IMR-90 (cell line): ENCODE measurements at places on chromosomes 4 and X. TPM values are rescaled to one million over a fixed set of nuclear protein-coding genes. Genes with fewer than 3 reads are reported as not detected.

The GDPD2 gene
- total RNA-seq, result not detected in 2 replicates

The ARR3 gene
- total RNA-seq, result not detected in 2 replicates

The MRFAP1 gene
- 65.4 and 131 TPM in 2 replicates for total RNA-seq

The RXFP1 gene
- total RNA-seq, result not detected in 2 replicates

The PAGE1 gene
- not detected in 2 replicates for total RNA-seq

The PIR gene
- 5.7 and 5.8 TPM in 2 replicates for total RNA-seq

The MAGEC1 gene
- total RNA-seq, result not detected in 2 replicates

The TNMD gene
- not detected in 2 replicates for total RNA-seq

DNA sequence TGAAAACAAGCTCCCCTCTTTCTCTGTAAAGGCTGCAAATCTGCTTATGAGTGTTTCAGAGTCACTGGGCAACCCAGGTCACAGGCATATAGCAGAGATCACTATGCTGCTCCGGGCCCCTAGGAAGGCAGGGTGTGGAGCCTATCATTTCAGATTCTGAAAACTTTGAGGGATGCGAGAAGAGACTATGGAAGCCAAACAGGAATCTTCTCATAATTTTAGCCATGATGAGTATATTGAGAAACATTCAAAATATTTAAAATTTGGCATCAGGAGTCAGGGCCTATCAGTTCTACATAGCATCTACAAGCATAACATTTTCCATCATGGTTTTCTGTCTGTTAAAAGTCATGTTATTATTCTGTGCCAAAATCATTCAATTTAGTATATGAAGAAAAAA lies 61.7 kb upstream of the ATXN3L start:
- DNase-seq, result peak; percentile 47

GRCh38 chr4:183831026-183831446 lies 74.1 kb upstream of the STOX2 start:
- DNase-seq, result no peak

GRCh38 chr4:143668930-143669552 lies 31.4 kb downstream of the FREM3 start:
- DNase-seq, result no peak

GRCh38 chr4:48370260-48371134 lies 29.2 kb downstream of the SLAIN2 start:
- no peak for DNase-seq

- DNase-seq, result no peak
Observed at GRCh38 chrX:44945736-44946135, 72.7 kb downstream of the KDM6A start.

GRCh38 chr4:79958466-79959264 lies 114.4 kb downstream of the ANTXR2 start:
- no peak for DNase-seq

- peak; percentile 62 for DNase-seq
Observed at GRCh38 chrX:29241809-29242208, 654.6 kb downstream of the IL1RAPL1 start.

DNA sequence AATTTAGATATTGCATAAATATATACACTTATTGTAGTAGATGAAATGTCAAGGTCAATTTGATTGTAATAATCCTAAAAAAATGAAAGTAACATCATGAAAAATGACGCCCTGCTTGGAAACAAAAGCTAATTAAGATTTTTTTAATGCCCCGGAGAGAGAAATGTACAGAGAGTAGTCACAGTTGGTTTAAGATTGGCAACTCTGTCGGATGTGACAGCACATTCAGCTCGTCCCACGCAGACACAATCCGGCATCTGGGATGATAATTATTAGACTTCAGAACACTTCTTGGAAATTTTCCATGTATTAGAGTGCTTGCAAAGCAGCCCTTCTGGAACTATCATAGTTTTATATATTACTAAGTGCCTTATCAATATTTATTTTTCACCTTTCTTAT lies 478.0 kb downstream of the PDHA2 start:
- no peak for DNase-seq

DNA sequence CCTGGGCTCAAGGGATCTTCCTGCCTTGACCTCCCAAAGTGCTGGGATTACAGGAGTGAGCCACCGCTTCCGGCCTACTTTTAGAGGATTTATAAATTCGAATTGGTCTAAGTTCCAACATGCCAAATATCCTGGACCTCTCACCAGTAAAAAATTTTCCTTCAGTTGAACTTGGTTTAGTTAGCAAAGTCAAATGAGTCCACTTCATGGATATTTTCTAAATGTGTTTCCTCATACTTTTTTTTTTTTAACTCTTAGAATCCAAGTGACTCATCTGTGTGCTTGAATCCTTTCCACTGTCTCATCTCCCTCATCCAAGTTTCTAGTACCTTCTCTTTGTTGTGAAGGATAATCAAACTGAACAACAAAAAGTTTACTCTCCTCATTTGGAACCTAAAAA lies 49.7 kb downstream of the RBM47 start:
- peak; percentile 91 for DNase-seq

DNA sequence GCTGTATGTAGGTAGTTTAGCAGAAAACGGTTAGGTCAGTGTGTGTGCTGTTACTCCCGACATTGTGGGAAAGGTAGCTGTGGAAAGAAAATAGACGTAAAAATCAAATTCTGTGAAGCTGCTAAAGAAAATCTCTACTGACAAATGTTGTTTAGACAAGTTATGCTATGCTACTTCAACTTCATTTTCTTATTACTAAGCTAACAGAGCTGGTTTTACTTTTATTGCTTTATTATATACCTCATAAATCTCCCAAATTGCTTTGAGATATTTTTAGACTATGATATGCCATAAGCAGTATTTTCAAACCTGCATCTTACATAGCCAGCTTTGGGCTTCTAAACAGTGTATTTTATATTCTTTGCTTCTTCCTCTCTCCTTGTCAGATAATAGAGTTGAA lies 108.2 kb upstream of the PACRGL start:
- DNase-seq, result no peak

- no peak for DNase-seq
Observed at GRCh38 chr4:145346081-145346480, 135.6 kb upstream of the SMAD1 start.

- DNase-seq, result no peak
Observed at GRCh38 chr4:142838778-142839177, 7.3 kb downstream of the INPP4B start.

- DNase-seq, result no peak
Observed at GRCh38 chrX:108735091-108735678, 1.2 kb downstream of the IRS4 start.

DNA sequence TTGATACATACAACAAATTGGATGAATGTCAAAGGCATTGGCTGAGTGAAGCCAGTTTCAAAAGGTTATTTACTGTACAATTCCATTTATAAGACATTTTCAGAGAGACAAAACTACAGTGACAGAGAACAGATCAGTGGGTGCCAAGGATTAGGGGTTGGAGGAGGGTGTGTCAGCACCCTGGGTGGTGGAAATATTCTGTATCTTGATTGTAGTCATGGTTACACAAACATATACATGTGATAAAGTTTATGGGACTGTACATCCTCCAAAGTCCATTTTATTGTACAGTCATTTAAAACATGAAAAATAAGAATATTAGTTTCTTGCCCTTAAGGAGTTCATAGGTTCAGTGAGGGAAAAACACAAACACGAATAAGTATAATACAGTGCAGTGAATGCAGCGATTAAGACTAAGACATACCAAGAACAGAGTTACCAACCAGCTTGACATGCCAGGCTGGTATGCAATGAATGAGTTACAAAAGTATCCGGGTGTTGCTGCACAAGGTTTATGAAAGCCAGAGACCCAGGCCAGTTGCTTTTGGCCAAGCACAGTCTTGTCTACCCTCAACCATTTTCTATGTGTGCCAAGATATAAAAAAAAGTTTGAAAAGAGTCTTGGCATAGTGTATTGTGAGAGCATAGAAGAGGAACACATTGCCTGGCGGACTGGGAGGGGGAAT lies 123.6 kb downstream of the MSL3 start:
- no peak for DNase-seq

DNA sequence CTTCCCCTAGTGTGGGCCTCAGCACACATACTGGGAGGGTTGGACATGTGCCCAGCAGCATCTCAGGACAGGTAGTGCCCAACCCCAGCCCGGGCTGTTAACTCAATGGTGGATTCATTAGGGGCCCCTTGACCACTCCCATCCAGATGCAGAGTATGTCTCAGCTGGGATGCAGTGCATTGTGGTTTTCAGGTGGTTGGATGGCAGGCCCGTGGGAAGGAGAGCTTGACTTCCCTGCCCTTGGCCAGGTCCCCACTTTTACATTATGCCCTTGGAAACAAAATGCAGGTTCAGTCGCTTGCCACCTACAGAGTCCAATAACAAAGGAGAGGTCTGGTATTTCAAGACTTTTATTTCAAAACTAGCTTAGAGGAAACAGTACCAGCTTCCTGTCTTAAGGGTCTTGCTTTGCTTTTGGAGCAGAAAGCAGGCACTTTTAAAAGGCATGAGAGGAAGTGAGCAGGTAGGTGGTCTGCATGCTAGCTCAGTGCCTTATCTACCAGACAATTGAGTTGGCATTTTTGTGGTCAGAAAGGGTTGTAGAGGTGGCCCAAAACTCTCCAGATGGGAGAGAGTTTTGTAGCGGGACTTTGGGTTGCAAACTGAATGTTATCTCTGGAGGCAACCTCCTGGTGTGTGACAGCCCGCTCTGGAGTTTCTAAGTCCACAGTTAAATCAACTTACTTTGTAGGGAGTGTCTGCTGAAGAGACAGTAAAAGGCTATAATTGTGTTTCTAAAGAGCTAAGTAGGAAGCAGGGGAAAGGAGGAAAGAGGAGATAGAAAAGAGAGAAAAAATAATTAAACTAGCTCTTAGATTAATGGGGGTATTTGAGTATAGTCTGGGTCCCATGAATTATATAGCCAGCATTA lies 171.0 kb downstream of the GALNTL6 start:
- no peak for DNase-seq

DNA sequence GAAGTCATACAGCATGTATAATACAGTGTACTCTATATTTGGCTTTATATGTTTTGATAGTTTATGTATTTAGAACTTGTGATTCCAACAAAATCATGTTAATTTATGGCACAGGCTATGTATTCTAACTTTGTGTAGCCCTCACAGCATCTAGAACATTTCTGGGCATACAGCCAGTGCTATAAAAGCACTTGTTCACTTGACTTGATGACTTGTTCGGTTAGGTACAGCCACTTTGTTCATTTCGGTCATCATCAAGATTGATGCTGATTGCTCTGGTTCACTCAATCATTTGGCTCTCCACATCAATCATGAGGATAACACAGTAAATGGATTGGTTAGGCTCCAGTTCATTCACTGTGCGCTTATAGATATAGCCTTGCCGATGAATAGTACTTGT lies 97.6 kb upstream of the IRS4 start:
- no peak for DNase-seq

GRCh38 chr4:123706973-123707372 lies 310.4 kb downstream of the SPRY1 start:
- DNase-seq, result no peak

DNA sequence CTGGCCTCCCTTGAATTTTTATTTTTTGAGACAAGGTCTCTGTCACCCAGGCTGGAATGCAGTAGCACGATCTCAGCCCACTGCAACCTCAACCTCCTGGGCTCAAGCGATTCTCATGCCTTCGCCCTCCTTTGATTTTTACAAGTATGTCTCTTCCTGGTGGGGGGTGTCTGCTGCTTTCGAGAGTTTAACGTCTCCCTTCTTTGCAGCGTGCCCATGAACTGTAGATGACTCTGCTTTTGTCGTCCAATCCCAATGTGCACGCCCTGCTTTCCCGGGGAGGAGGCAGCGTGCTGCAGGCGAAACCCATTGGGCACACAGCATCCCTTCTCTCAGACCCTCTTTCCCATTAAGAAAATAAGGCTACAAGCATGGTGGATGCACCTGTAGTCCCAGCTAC lies 7.0 kb downstream of the PRKX start:
- DNase-seq, result no peak

DNA sequence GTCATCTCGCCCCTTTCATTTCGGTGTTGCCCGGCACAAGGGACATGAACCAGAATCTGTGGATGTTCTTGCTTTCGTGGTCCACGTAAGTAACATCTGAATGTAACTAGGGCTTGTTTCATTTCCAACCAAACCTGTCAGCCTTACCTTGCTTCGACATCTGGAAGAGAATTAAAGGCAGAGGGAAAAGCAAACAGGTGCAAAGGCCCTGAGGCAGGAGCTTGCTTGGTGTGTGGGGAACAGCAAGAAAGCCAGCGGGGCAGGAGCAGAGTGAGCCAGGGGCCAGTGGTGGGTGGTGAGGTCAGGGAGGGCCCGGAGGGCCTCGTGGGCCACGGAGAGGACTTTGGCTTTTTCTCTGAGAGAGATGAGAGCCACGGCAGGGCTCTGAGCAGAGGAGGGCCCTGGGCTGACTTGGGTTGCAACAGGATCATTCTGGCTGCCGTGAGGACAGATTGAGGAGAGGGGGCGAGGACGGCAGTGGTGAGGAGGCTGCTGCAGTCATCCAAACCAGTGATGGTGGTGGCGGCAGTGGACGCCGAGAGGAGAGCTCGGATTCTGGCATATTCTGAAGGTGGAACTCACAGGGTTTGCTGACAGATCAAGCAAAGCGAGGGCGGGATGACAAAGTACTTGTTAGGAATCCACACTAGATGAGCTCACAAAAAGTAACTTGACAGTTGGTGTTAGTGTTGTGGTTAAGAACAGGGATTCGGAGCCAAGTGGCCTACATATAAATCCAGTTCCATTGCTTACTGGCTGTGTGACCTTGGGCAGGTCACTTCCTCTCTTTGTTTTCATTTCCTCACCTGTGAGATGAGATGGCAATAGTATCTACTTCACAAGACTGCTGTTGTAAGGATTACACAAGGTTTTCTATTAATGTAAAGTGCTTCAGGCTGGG lies 6.8 kb upstream of the WDR13 start:
- DNase-seq, result no peak

DNA sequence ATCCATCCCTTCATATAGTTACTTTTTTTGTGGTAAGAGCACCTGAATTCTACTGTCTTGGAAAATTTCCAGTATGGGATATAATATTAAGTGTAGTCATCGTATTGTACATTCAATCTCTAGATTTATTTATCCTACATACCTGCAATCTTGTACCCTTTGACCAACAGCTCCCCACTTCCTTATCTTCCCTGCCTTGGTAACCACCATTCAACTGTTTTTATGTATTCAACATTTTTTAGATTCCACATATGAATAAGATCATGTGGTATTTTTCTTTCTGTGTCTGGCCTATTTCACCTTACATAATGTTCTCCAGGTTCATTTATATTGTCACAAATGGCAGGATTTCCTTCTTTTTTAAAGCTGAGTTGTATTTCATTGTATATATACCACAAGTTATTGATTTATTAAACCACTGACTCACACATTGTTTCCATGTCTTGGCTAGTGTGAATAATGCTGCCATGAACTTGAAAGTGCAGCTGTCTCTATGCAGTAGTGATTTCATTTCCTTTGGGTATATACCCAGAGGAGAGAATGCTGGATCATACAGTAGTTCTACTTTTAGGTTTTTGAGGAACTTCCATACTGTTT lies 572.5 kb downstream of the MAGEB5 start:
- DNase-seq, result no peak

DNA sequence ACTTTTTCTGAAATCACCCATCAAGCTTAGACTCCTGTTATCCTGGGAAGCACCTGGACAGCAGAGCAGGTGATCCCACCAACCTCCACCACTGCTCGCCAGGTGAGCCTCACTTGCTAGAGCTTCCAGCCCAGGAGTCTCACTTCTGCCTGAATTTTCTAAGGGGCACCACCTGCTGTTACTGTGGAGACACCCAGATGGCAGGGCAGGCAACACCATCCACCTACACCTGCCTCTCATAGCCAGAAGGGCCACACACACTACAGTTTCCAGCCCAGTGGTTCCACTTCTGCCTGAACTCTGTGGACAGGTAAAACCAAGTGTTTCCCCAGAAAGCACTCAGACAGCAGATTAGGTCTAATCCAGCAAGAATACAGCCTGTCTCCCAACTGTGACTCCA lies 262.0 kb downstream of the ARAP2 start:
- DNase-seq, result no peak

- DNase-seq, result peak; percentile 88
Observed at GRCh38 chr4:123939621-123940020, 543.0 kb downstream of the SPRY1 start.
